ENCODE measurements at places on chromosomes 11 and 22.

- DNase-seq: no peak
Measured at GRCh38 chr11:71065841-71066240, 186.5 kb downstream of the SHANK2 start.

DNA sequence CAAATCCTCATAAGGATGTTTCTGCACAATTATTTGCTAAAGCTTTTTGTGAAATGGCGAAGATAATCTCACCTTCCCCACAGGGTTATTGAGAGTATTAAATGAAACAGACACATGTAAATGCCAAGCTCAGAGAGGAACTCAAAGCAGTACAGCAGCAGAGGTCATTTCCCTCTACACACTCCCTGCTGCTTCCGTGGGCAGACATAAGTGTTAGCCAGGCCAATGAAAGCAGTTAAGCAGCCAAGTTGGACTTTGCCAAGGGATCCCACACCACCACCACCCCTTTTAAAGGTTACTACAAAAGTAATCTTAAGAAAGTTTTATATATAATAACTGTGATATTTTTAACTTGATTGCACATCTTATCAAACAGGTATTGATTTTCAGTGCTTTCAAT, 4.0 kb upstream of the FAM111A start:
- DNase-seq: no peak

- DNase-seq: no peak
Measured at GRCh38 chr11:42812960-42813359, 498.8 kb upstream of the API5 start.

GRCh38 chr11:120281143-120281795, 41.3 kb downstream of the POU2F3 start:
- DNase-seq: no peak

DNA sequence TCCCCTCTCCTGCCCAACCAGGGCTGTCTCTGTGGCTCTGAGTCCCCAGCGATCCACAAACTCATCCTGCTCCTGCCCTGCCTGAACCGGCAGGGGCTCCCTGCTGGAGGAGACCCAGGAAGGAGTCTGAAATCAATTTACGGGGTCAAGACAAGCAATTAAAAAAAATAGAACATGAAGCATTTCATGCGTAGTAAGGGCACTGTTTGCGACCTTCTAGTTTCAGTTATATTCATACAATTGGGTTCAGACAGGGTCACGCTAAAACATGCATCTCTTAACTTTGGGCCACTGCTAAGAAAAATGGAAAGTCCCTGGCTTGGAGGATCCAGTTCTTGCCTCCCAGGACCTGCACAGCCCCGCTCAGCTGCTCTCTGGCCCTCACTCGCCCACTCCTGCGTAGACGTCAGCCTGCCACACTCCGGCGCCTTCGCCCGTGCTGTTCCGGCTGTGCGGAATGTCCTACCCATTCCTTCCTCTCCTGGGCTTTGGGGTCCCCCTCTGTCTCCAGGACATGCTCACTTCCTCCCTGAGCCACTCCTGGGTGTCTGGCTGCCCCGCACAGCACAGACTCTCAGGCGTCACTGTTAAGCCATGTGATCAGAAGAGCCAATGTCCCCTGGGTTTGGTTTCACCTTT, 12.8 kb downstream of the NFAM1 start:
- DNase-seq: no peak

DNA sequence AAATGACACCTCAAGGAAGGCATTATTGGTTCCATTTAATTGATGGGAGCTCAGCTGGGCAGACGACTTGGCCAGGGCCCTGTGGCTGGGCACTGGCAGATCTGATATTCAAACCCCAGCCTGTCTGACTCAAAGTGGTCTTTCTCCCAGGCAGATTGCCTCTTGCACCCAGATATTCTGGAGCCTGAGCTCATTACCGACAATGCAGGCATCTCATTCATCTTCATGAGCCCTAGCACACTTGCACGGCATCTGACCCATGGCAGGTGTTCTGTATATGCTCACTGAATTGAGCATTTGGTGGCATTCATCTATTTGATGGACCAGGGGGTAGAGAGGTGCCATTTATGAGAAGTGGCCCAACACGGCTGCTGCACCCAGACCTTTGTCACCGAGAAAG, 193.1 kb downstream of the DSCAML1 start:
- DNase-seq: no peak

DNA sequence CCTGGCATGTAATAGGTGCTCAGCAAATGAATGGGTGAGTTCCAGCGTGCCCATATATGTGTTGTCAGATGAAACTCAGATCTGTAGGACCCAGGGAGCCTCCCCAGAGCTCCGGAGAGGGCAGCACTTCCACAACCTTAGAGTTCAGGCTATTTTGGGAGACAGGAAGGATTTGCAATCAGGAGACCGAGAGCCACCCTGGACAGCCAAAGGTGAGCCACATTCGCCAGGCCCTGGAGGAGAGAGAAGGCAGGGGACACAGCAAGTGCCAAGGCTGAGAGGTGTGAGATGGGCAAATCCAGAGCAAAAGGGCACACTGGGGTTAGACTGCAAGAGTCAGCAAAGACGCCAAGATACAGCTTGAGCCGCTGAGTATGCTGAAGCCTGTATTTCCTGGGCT, 66.4 kb downstream of the CD82 start:
- DNase-seq: no peak

DNA sequence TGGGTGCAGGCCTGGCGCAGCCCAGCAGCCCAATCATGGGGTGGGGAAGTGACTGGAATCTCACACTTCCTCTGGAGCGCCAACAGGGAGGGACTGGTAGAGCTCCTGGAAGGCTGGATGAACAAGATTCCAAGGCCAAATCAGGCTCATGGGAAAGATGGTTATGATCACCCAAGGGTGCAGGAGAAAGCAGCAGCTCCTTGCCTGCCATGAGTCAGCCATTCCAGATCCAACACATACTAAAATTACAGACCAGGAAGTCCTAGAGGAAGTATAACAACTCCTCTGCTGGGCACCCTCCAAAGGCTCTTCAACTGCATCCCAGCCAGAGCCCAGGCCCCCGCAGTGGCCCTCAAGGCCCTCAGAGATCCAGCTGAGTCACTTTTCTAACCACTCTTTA, 427.3 kb downstream of the TENM4 start:
- DNase-seq: no peak

DNA sequence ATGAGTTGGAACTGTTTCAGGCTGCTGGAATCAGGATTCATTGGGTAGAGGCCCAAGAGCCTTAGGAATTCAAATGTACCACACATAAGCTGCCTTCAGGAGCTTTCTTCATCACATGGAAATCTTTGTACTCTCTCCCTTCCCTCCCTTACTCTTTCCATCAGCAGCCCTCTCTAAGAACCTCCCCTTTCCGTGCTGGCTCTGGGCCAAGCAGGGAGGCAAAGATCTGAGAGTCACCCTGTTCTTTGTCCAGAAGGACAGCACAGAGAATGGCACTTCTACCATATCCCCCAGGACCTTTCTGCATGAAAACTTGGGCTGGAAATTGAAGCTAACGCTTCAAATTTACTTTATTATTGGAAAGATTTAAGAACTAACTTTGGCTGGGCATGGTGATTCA, 20.7 kb upstream of the TPBGL start:
- no peak for DNase-seq

DNA sequence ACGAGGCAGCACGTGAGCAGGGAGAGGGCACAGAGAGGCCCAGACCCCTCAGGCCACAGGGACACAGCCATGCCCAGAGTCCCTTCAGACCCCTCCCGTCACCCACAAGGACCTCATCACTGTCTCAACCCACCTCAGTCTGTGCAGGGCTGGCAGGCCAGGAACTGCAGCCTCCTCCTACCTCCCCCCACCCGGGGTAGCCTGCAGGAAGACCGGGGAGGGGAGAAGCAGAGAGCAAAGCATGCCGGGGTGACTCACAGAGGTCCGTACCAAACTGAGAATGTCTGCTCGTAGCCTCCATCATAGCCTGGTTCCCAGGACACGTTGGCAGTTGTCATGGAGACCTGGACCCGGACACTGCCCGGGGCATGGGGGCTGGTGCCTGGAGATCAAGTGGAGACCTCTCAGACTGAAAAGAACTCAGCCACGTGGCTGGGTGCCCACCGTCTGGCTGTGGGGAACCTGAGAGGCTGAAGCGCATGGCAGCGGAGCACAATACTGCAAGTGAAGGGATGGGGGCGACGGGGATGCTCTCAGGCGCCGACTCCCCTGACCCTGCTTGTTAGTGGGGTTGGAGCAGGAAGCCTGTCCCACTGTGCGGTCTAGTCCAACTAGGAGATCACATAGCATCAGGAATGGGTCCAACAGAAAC, 27.2 kb downstream of the IGSF9B start:
- no peak for DNase-seq

GRCh38 chr11:117877120-117877784, 794 bp upstream of the FXYD6 start:
- DNase-seq: no peak

- no peak for DNase-seq
Measured at GRCh38 chr22:23270212-23270733, 90.0 kb downstream of the BCR start.

DNA sequence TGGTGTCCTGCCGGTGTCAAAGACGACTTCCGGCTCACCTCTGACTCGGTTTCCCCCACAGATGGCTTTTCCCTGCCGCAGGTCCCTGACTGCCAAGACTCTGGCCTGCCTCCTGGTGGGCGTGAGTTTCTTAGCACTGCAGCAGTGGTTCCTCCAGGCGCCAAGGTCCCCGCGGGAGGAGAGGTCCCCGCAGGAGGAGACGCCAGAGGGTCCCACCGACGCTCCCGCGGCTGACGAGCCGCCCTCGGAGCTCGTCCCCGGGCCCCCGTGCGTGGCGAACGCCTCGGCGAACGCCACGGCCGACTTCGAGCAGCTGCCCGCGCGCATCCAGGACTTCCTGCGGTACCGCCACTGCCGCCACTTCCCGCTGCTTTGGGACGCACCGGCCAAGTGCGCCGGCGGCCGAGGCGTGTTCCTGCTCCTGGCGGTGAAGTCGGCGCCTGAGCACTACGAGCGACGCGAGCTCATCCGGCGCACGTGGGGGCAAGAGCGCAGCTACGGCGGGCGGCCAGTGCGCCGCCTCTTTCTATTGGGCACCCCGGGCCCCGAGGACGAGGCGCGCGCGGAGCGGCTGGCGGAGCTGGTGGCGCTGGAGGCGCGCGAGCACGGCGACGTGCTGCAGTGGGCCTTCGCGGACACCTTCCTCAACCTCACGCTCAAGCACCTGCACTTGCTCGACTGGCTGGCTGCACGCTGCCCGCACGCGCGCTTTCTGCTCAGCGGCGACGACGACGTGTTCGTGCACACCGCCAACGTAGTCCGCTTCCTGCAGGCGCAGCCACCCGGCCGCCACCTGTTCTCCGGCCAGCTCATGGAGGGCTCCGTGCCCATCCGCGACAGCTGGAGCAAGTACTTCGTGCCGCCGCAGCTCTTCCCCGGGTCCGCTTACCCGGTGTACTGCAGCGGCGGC, 5.5 kb downstream of the B3GNT6 start:
- no peak for DNase-seq

- no peak for DNase-seq
Measured at GRCh38 chr11:106939157-106939556, 79.1 kb downstream of the GUCY1A2 start.

DNA sequence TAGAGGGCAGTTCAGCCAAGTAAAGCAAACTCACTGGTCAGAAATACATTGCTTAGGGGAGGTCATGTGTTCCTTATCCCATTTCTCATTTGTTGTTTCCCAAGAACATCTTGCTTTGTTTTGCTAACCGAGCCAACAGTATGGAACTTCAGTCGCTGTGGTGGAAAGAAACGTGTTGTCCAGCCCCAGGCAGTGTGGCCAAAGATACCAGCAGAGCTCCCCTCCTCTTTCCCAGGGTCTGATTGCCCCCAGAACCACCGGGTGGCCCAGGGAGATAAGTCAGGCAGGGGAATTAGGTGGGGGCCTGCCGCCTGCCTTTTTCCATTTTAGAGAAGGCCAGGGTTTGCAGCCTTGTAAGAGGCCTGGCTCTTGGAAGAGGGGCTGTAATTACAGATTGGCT, 98.7 kb upstream of the CRYBB3 start:
- no peak for DNase-seq

DNA sequence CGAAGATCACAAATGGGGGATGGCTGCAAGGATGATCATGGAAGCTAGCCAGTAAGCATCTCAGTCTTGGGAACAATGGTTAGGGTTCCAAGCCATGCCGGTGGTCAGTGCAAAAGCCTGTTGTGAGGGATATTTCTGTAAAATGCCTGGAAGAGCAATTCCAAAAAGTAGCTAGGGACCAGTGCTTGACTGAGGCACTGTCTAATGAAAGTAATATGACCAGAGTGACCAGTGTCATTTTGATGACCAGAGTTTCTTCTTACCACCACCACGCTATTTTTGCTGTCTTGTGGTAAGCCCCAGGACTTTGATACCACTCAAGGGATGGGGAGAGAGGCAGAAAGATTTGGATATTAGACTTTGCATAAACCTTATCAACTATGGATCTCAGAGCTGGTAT, 18.4 kb downstream of the GDPD4 start:
- no peak for DNase-seq

DNA sequence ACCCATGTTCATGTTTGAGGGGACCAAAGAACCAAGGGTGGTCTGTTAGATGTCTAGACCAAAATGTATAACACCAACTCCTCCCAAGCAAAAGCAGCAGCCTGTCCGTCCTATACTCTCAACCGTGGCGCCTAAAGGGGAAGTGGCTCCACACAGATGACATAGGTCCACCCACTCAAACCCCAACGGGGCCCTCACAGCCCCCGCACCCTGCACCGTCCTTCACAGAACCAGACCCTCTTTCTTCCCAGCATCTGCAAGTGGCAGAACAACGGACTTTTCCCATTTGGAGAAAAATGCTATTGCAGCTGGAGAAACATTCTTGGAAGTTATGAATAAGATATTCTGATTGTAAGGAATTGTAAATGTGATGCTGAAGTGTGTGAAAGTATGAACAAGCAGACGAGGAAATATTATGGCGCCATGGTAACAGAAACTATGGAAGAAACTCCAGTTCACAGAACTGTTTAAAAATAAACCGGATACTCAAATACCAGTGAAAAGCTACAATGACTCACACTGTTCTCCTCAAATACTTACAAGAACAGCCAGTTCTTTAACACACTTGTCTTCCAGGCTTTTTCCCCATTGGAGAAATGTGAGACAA, 76.5 kb upstream of the ARFGAP3 start:
- DNase-seq: no peak

- DNase-seq: no peak
Measured at GRCh38 chr22:25853501-25854284, 111.7 kb downstream of the MYO18B start.

GRCh38 chr11:100923555-100923954, 206.1 kb downstream of the PGR start:
- no peak for DNase-seq

DNA sequence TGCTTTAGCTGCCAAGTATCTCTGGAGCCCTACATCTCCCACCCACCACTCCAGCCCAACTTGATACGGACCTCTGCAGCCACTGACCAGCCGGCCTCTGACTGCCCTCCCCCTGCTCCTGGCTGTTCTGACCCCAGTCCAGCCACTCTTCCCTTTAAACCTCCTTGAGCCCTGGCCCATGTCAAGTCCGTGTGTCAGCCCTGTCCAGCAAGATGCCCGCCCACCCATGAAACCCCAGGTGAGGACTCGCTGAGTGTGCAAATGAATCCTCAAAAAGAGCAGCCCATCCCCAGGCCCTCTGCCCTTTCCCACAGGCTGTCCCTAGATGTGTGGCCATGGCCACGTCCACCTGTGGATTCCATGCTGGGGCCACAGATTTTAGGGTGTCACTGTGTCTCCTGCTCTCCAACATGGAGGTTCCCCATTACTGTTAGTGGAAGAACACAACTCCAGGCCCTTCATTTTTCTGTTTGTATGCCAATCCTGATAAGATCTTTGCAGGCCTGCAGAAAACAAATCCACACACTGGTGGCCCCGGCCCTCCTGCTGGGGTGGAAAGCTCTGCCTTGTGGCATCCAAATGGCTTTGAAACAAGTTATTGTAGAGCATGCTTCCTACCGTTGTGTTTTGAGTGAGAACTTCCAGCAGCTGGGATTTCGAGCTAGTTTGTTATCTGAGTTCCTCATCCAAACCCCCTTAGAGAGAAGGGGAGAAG, 22.7 kb upstream of the ADORA2A start:
- DNase-seq: no peak

All from stimulated activated CD8-positive, alpha-beta memory T cell treated with anti-CD3 and anti-CD28 coated beads, Interleukin-12 subunit alpha, Interleukin-12 subunit beta, amount 100 ng/mL, for 4 hours (primary cell).